ENCODE measurements at places on chromosomes 7 and 10.

GRCh38 chr7:15764851-15765382 is 78.4 kb upstream of the MEOX2 start:
- DNase-seq, result no peak

DNA sequence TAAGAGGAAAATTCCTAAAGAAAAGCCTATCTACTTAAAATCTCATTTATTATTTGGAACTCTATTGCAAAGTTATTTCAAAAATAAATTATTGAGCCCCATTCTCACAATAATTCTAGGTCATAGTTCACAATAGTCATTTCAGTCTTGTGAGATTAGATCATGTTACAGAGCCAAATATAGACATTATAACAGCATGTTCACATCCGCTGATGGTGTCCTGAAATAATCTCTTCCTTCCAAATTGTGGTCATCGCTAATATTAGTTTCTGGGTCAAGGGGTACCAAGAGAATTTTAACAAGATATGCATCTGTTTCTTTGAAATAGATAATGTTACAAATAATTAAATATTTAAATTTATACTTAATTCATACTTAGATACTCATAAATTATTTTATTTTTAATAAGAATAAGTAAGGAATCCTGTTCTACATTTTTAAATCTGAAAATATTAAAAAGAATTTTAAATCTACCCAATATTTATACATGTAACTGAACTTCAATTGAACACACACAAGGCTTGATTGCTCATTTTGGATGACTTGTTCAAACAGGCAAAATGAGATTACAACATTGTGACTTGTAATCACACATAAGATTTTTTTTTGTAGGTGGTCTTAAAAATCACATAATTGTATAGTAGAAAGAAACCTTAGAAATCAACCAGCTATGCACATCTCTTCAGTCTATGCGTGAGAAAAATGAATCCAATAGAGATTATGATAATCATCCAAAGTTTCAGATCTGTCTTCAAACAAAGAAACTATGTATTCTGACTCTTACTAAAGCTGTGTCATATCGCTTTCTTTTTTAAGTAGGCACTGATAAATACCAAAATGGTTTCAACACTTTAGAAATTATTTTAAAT is 13.1 kb downstream of the GNAT3 start:
- DNase-seq, result no peak

GRCh38 chr7:7920481-7920880 is 48.1 kb upstream of the GLCCI1 start:
- no peak for DNase-seq

GRCh38 chr10:95503526-95503925 is 57.6 kb downstream of the SORBS1 start:
- no peak for DNase-seq

DNA sequence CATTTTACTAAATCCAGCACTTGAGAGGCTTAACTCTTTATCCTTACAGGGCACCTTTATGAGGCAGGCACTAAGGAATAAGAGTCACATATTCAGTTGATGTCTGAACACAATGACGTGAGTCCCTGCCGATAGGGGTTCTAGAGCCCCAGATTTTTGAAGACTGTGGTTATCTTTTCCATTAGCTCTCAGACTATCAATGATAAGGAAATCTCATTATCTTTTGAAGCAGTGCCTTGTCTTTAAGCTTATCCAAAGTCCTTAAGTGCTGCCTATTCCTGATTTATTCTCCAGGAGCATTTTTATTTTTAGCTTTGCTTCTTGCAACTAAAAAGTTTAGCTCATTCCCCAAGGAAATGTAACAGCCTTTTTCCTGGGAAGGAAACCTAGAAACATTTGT is 444.1 kb upstream of the LRRN3 start:
- DNase-seq, result no peak

DNA sequence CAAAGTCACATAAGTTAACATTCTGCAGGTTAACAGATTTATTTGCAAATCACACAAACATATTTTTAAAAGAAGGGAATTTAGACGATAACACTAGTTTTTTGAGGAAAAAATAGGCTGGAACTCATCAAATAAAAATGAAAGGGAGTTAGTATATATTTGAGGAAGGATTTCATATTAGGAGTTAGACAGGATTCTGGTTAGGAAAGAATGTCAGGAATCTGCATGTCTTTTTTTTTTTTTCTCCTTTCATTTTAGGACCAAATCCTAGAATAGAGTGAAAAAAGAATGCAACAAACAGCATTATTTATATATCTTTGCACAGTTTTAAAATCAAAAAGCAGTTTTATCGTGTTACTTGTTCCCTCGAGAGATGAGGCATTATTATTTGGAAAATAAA is 8.9 kb upstream of the TRDMT1 start:
- no peak for DNase-seq

- DNase-seq, result no peak
Measured at GRCh38 chr10:97022616-97023015, 163.1 kb downstream of the SLIT1 start.

DNA sequence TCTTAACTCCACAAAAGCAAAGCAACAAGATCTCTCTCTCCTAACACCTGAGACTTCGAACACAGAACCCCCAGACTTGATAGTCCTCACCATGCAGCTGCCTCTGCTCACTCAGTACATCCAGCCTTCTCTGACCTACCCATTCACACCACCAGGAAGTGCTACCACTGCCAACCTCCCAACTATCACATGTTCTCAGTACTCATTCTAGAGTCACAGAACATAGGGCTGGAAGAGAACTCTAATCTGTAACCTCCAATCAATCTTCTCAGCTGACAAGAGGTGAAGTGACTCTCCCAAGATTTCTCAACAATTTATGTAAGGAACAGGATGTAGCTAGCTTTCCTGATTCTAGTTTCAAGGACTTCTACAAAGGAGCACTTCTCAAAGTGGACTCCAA is 3.8 kb downstream of the NUDCD3 start:
- no peak for DNase-seq

DNA sequence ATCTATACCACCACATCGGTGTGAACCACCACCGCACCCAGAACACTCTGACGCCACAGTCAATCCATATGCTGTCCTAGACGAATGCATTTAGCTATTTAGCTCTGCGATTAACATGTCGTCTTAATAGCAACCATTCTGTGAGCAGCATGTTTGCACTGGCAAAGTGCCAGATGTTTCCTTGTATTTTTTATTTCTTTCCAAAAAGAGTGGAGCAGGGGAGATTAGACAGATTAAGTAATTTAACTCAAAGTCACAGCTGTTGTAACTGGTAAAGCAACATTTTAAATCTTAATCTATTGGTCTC is 57.0 kb upstream of the ARL4A start:
- no peak for DNase-seq

- DNase-seq, result no peak
Measured at GRCh38 chr7:132387596-132387995, 188.7 kb downstream of the PLXNA4 start.

GRCh38 chr10:130483691-130484467 is 347.7 kb downstream of the GLRX3 start:
- DNase-seq, result no peak

- DNase-seq, result no peak
Measured at GRCh38 chr7:88291398-88292173, 15.1 kb downstream of the STEAP4 start.

DNA sequence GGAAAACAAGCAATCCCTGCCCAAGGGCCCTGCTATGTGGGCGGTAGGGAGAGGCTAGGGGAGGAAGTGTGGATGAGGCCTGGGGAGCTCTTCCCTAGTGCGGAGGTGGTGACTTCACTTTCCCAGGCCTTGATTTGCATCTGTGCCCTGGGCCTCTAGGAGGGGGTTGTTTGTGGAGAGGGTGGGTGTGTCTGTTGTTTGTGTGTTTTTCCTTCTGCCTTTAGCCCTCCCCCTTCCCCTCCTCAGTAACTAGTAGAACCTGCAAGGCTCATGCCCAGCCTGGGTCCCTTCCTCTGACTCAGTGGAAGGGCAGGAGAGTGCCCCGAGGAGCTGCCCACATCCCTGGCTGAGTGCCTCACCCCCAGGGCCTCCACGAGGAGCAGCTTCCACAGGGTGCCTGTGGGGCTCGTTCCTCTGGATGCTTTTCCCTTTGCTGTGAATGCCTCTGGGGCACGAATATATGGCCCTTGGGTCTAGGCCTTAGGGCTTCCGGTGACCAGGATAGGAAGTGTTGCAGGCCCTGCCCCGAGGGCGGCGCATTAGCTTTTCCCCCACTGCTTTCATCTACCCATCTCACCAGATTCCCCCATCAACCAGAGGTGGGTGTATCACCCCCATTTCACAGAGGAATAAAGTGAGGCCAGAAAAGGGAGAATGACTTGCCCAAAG is 89.4 kb upstream of the DUSP5 start:
- no peak for DNase-seq

DNA sequence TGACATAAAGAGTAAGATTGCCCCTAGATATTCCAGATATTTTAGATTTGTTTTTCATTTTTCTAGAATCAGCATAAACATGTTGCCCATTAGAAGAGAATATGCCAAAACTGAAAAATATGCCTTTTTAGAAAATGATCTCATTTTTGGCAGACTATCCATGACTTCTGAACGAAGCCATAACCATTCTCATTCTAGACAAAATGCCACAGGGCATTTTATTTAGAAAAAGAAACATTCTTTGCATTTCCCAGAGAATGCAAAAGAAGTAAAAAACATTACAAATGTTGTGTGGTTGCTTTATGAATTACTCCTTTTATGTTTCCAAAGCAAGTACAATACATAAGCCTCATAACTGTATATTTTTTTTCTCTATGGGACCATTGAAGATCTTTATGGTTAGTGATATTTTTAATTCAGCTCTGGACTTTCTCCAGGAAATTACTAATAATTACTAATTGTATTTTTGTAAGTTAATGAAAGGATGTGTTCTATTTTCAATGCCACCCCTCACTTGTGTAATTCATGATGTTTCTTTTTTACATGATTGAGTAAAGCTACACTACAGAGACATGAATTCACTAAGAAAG is 109.6 kb upstream of the SEM1 start:
- DNase-seq, result no peak

DNA sequence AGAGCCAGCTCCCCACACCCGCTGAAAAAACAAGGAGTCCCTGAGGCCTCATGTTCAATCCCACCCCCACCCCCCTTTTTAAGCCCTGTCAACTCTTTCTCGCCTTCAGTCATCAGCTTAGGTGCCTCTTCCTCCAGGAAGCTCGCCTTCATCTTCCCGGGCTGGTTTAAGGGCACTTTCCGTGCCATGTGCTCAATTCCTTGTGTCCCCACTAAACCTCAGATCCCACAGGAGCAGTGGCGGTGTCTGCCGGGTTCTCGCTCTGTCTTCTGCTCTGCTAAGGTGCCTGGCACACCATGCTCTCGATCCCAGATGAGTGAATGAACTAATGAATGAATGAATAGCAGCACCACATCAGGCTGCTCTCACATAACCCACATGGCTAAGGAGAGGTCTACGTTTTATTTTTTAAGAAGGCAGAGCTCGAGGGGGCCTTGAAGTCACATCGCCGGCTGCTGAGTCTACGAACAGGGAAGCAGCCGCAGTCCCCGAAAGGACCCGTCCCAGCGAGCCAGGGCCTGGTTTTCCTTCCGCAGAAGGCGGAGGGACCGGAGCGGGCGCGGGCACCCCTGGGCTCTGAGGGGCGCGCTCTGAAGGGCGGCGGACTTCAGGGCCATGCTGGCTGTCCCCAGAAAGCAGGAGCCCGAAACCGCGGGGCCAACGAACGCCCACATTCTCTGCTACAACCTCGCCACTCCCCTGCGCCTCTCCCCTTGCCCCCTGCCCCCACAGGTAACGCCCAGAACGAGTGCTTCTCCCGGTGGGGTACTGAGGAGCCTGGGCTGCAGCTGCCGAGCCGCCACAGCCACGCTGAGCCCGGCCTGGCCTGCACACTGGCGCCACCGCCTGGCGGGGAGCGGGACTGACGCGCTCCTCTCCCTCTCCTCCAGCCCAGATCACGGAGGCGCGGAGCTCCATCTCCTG is 73.4 kb upstream of the KCNMA1 start:
- no peak for DNase-seq

DNA sequence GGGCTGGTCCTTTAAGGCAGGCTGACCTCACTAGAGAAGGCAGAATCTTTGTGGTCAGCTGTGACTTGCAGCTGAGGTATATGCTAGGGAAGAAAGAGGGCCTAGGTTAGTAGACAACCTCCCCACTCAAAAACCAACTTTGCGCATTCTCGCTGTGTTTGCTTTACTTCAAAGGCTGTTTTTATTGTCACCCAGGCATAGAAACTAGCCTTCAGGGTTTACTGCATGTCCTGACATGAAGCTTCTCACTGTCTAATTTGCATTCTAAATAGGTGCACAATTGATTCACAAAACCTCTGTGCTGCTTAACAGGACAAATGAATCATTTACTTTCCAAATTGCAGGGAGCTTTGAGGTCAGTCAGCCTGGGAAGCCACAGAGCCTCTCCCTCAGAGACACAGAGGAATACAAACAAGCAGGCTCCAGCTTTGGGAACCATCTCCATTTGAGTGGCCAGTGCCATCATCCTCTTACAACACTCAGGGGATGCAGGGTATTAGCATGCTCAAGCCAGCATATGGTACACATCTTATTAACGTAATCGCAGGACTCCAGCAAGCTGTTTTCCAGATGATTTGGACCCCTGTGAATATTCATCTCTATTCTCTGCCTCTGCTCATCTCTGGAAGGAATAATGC is 596.4 kb upstream of the GHITM start:
- DNase-seq, result peak; percentile 48

DNA sequence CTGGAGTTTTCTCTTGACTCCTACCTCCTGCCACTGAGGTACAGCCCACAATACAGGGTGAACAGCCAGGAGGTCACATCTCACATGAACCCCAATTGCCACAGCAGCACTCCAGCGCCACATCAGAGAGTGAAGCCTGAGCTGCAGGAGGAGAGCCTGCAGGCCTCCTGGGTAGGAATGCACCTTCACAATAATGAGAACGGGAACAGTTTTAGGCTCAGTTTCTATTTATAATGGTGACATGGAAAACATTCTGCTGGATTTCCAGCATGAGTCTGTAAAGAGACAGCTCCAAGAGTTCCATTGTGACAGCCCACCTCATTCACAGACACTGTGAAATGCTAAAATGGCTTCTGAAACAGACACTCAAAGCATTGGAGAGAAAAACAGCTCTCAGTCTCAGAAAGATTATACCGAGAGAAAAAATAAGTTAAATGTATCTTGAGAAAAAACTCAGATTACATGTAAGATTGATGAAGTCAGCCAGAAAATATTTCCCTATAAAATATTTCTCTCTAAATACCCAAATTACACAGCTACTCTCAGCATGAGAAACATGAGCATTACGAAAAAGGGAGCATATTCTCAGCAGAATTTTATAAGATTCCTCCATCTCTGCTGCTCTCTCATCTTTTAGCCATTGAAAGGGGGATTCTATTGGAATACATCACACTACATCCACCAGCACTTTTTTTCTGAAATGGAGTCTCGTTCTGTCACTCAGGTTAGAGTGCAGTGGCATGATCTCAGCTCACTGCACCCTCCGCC is 11.3 kb downstream of the ZNF680 start:
- DNase-seq, result no peak

DNA sequence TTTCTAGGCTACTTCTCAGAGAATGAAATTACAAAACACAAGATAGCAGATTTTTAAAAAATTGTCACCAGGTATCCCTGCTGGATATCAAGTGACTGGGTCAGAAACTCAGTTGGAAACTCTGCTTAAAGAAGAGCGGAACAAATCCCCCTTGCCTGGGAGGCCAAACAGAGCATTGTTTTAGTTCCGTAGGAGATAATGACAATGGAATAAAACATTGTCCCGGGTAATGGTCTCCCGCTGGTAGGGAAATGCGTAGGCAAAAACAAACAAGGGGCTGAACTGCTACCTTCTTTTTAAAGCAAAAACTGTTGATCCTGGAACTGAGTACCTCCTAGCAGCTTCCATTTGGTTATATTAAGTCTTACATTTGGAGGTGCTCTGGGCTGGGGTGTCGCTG is 21.3 kb upstream of the VAX1 start:
- no peak for DNase-seq

GRCh38 chr10:49365275-49365674 is 30.6 kb downstream of the DRGX start:
- no peak for DNase-seq

All from skeletal muscle cell (primary cell).